ENCODE measurements at places on chromosomes 7 and 10. TPM values are rescaled to one million over a fixed set of nuclear protein-coding genes. Genes with fewer than 3 reads are reported as not detected.

The LRIT1 gene
- not detected for total RNA-seq

The PRSS37 gene
- total RNA-seq: not detected

DNA sequence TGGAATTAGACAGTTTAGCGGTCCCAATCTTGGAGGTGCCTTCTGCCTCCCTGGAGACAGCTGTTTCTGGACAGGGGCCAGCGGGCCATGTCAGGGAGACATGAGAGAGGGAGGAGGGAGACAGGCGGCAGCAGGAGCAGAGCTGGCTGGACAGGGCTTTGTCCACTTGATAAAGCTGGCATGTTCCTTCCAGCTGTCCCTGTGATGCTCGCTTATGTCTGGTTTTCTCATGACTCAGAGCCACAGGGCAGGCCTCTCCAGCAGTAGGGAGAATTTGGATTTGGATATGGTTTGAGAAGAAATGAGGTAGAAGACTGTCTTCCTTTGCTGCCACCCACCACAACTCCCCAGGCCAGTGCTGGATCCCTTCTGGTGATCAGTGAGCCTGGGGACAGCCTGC, 51.7 kb upstream of the SORCS3 start:
- H3K27me3 ChIP-seq: no peaks in the 10 kb centered on the region
- peaks cover 9% of the 10 kb centered on the region for H3K4me1 ChIP-seq
- no peaks in the 10 kb centered on the region for H3K36me3 ChIP-seq

DNA sequence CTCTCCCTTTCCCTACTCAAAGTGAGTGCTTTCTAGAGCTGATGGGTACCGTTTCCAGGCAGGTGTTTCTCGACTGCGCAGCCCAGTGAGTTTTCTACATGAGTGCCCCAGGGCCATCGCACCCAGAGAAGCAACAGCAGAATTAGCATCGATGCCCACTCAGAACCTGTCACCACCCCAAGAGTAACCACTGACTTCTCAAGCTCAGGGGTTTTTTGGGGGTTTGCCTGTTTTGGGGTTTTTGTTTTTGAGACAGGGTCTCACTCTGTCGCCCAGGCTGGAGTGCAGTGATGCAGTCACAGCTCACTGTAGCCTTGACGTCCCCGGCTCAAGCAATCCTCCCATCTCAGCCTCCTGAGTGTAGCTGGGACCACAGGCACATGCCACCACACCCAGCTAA, 25.7 kb downstream of the SNX8 start:
- no peak for DNase-seq
- H3K36me3 ChIP-seq: no peaks in the 10 kb centered on the region
- no peaks in the 10 kb centered on the region for H3K4me1 ChIP-seq
- H3K27me3 ChIP-seq: no peaks in the 10 kb centered on the region
- H3K4me3 ChIP-seq: no peak overlapping the region
- peak overlapping the region; percentile 38 for H3K27ac ChIP-seq

The SPDYE9 gene
- not detected for total RNA-seq

GRCh38 chr7:108418946-108419345, 37.3 kb downstream of the NRCAM start:
- no peak for DNase-seq
- no peaks in the 10 kb centered on the region for H3K36me3 ChIP-seq
- H3K27ac ChIP-seq: no peak overlapping the region
- peaks cover 11% of the 10 kb centered on the region for H3K27me3 ChIP-seq

GRCh38 chr10:49134327-49134726, 506 bp upstream of the FAM170B start:
- no peaks in the 10 kb centered on the region for H3K27me3 ChIP-seq
- no peak for DNase-seq
- no peak overlapping the region for H3K4me3 ChIP-seq
- H3K4me1 ChIP-seq: peaks cover 22% of the 10 kb centered on the region
- no peaks in the 10 kb centered on the region for H3K36me3 ChIP-seq

Data from natural killer cell (primary cell).